ENCODE measurements at places on chromosomes 5 and 9.

GRCh38 chr5:175343308-175343707 is 100.7 kb downstream of the DRD1 start:
- DNase-seq = no peak

DNA sequence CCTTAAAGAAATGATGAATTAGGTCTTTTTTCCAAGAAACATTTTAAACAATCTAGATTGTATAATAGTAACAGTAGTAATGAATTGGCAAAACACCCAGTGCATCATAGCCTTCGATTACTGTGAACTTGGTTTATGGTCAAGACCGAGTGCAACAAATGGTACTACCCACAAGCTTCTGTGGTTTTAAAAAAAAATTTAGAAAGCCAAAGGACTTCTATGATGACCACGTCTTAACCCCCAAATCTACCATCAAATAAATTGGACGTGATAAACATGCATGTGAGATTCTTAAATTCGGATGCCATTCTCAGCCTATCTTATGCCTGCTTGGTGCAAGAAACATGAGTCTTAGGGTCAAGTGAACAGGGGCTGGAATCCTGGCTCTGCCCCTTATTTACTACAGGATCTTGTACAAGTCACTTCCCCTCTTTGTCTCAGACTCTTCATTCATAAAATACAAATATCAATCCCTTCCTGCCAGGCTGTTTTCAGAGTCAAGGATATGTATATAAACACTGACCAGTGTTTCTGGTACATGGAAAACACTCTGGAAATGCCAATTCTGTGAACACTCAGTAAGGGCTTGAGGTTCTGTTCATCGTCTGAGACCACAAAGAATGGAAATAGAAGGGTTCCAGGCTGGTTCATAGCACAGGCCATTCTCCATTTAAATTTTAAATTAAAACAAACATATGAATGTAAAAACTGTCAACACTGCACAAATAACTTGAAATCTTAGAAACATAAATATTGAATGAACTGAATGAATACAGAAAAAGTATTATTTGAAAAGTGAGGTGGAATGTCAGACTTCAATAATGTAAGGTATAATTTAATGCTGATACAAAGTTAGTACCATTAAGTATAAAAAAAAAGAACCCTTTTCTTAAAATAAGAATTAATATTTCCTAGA is 107.8 kb downstream of the NR6A1 start:
- no peak for DNase-seq

- DNase-seq = no peak
Observed at GRCh38 chr5:1103093-1103492, 8.8 kb downstream of the SLC12A7 start.

DNA sequence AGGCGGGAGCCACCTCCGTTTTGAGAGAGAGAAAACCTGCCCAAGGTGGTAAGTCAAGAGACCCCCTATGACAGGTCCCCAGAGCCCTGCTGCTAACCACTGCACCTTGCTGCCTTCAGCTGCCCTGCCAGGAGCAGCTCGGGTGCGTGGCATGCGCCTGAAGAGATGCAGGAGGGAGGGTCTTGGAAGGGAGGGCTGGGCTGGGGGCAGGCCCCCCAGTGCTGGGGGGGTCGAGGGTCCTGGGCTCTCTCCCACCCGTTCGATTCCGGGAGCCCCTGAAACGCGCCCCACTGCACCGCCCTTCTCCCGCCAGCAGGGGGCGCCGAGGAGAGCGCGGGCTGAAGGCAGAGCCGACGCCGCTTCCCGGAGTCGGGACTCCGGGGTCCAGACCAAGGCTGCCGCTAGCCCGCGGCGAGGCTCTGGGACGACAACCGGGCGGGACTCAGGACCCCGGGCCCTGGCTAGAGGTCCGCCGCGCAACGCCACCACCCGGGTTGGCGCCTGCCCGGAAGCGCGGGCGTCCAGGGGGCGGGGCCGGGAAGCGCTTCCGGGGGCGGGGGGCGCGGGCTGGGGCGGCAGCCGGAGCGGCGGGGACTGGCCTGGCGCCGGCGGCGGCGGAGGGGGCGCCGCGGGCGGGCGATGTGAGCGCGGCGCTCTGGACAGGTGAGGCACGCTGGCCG is at the start of gene ZBTB34:
TSS of gene ZBTB34 (plus strand) at position 563 of the 680 bp plus-strand sequence. CDS start 18,761 bp downstream, outside the sequence.
- peak; percentile 62 for DNase-seq

- DNase-seq = no peak
Observed at GRCh38 chr9:3125602-3126405, 281.9 kb upstream of the PUM3 start.

DNA sequence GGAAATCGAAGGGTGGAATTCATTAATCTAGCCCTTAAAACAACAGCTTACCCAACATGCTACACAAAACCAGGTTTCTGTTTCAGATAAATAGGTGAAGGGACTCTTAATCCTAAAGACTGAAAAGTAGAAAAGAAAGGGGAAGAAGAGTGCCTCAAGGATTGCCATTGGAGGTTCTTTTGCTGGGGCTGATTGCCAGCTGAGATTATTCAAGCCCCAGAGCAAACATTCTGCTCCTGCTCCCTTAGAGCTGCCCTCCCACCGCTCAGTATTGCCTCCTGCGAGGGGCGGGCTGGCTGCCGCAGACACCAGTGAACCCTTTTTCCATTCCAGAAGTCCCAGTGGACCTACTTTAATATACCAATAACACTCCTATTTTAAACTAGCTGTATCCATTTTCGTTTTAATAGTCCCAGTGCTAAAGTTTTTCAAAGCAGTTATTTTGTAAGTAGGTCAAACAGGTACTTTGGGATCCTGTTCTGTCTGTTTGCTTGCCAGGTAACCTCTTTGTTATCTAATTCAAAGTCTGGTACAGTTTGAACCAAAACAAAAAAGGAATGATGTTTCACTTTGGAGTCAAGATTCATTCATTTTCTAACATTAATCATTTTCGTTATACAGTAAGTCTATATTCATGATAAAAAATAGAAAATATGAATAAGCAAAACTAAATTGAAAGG is 38.6 kb downstream of the HMGCS1 start:
- no peak for DNase-seq

DNA sequence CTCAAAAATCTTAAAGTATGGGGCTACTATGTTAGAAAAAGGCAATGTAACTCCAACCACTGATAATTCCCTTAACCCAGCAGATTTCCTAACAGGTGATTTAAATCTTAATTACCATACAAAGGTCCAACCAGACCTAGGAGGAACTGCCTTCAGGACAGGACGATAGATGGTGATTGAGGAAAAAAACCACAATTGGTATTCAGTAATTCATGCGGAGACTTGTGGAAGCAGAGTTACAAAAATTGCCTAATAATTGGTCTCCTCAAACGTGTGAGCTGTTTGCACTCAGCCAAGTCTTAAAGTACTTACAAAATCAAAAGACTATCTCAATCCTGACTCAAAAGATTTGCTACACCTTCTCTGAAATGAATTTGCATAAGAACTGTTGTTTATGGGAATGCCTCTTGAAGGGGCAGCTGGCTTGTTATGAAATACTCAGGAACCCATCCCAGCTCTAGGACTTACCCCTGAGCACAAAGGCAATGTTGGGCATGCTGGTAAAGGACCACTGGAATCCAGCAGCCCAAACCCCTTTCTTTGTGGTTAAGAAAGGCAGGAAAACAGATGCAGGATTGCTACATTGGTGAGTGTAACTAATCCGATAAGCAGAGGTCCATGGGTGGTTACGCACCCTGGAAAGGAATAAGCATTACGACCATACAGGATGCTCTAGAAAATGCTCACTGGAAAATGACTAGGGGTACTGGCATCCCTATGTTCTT is 26.7 kb upstream of the EPB41L4A start:
- no peak for DNase-seq

- DNase-seq = no peak
Observed at GRCh38 chr5:38069360-38069759, 189.0 kb upstream of the EGFLAM start.

- no peak for DNase-seq
Observed at GRCh38 chr5:55681301-55681700, 30.8 kb downstream of the SLC38A9 start.

GRCh38 chr9:112112941-112113681 is 62.0 kb downstream of the SUSD1 start:
- no peak for DNase-seq

- no peak for DNase-seq
Observed at GRCh38 chr9:135134268-135135022, 47.0 kb downstream of the OLFM1 start.

DNA sequence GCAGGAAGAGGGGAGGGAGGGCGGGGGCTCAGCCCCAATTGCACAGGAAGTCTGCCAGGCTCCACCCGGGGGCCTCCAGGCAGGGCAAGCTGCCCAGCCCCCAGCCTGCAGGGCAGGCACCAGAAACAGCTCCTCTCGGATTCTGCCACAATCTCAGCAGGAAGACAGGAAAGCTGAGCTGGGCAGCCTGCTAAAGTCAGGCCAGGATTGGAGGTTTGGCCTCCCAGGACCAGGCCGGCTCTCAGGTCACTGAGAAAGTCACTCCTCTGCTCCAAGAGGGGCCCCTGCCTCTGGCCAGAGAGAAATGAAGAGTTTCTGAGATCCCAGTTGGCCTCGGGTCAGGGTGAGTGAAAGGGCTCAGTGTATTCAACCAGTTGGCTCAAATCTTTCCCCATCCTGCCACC is 54.6 kb upstream of the STXBP1 start:
- DNase-seq = no peak

DNA sequence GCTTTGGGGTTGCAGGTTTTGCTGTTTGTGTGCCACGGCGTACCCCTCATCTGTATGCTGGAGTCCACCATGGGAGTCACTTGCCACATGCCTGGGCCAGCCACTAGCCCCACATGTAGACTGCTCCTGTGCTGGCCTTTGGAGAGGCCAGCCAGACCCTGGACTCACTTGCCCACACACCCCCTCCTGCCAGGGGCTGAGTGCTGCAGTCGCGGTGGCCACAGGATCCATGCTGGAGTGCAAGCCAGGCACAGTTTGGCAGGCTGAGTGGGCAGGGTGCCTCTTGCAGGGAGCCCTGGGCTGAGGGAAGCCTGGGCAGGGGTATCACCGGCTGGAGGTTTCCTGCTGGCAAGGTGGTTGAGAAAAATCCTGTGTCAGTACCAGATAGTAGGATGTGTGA is 25.6 kb upstream of the GCNT1 start:
- no peak for DNase-seq

DNA sequence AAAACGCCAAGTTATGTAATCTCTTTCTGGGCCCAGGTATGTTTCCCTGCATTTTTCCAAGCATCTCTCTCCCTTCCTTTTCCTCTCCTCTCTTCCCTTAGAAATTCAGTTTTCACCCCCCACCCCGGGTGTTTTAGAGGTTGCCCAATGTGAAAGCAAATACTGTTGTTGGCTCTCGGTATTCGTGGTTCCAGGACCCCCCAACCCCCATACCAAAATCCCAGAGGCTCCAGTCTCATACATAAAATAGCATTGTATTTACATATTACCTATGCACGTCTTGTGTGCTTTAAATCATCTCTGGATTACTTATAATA is 48.8 kb downstream of the ACER2 start:
- no peak for DNase-seq

DNA sequence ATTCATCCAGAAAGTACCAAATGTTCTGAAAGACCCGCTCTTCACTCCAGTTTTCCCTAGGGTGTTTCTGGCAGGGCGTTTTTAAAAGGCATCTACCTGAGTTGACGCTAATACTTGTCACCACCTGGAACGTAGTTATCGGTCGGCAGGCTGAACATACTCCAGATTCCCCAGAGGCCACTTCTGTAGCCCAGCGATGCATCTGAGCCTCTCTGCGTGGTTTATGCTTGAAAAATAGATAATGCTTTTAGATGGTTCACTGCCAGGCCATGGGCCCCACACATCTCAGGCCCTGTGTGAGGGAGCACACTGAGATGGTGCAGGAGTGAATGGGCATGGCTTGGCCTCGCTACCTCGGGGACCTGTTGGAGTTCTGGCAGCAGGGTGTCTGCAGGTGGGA is 33.0 kb upstream of the NCS1 start:
- DNase-seq = no peak

DNA sequence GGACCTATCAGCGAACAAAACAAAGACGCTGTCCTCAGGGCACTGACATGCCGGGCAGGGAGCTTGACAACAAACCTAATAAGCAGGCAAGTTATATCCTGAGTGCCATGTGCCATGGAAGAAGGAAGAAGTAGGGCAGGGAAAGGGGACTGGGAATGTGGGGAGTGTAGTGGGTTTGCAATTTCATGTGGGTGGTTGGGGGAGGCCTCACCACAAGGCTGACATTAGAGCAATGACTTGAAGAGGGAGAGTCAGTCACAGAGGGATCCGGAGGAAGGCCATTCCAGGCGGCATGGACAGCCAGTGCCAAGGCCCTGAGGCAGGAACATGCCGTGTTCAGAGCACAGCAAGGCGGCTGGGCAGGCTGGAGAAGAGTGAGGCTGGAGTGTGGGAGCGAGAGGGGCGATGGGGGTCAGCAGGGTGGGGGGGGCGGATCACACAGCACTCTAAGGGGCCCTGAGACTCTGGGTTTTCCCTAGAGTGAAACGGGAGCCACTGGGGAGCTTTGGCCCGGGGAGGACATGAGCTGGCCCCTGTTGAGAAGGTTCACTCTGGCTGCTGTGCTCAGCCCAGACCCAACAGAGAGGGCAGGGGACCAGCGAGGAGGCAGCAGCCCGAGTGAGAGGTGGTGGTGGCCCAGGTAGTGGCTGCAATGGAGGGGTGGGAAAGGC is 86.3 kb downstream of the STK10 start:
- no peak for DNase-seq

- no peak for DNase-seq
Observed at GRCh38 chr5:68225911-68226545, 10.5 kb downstream of the PIK3R1 start.

DNA sequence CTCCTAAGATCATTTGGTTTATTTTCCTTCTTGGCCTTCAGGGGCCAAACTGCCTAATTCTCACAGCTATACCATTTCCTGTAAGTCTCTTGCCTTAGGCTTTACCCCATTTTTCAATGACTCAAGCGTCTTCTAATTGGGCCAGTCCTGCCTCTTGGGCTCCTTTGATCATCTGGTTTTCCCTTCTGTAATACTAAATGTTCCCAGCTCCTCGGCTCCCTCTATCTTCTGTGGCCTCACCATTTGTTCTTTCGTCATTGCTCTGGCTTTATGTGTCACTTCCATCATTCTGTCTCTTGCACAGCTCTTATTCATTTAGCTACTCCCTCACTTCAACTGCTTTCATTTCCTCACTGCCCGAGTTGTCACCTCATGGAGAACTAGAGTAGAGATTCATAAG is 14.5 kb upstream of the SPINK7 start:
- DNase-seq = no peak

- no peak for DNase-seq
Observed at GRCh38 chr5:125424402-125425141, 678.1 kb upstream of the ZNF608 start.
